ENCODE measurements at places on chromosomes 3 and 15.

DNA sequence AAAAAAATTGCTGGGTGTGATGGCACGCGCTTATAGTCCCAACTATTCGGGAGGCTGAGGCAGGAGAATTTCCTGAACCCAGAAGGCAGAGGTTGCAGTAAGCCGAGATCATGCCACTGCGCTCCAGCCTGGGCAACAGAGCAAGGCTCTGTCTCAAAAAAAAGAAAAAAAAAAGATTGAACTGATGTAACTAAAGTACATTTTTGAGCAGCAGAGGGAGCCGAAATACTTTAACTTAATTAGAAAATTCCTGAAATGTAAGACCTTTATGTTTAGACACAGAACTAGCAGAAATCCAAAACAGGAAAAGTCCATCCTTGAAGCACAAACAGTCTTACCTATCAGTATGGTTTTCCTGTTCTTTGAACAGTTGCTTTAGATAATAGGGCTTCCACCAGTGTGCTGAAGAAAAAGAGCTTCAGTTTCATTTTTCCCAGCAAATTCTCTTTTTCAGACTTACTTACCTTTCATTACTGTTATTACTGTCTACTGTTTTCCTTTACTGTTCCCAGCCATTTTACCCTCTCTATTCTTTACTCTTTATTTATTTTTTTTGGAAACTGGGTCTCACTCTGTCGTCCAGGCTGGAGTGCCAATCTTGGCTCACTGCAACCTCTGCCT is 33.4 kb upstream of the ZNF609 start:
- DNase-seq = no peak

DNA sequence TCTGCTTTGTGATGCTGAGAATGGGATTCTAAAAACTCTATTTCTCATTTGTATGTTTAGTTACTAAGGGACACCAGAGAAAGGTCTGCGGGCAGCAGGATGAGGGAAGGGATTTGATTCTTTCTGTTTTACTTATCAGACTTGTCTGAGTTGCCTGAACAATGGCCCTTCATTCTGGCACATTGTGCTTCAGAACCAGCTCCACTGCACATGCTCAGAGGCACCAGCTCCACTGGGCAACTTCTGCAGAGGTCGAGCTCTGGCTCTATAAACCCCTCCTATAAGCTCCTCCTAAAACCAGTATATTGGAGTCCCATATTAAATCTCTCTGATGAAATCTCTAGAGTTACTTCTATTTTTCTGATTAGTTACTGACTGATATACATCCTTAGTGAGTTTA is 453.2 kb upstream of the CDIN1 start:
- DNase-seq = no peak

DNA sequence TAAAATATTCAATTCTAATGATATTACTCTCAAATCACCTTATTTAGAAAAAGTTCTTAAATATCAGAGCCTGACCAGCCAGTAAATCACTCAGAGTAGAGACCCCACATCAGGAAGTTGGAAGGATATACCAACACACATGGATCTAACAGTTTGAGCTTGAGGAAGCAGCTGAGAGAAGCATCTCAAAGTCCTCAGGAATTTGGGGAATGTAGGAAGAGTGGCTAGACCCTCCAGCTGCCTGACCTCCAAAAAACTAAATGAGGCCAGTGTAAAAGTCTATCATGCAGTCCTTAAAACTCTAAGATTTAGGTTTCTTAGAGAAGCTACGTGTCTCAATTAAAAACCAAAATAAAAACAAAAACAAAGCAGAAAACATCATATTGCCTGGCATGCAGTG is 55.4 kb downstream of the SETD2 start:
- no peak for DNase-seq

- no peak for DNase-seq
These were observed 40.1 kb downstream of the FLNB start for GRCh38 chr3:58048301-58048700.

DNA sequence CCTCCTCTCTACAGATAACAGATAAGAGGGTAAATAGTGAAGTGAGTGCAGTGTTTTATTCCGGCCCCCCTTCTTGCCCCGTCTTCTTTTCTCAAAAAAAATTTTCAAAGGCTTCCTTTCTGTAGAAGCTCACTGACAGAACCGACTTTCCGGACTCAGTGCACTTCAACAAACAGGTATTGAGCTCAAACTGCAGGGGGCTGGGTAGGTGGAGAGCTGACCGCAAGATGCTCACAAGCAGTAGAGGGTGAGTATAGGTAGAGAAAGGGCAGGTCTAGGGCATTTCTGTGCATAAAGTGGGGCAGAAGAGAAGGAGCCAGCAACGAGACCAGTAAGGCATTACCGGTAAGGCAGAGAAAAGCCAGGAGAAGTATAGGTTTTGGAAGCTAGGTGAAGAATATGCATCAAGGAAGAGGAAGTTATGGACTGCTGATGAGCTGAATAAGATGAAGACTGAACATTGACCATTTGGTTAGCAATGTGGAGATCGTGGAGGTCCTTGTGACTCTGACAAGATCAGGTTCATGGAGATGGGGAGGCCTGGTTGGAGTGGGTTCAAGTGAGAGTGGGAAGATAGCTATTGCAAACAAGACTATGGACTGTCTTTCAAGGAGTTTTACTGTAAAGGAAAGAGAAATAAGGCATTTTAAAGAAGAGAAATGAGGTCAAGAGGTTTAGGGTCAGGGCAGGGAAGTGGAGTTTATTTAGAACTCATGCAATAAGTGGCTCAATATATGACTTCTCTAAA is 97.4 kb downstream of the ST6GAL1 start:
- DNase-seq = peak; percentile 55

GRCh38 chr15:56272454-56272853 is 28.8 kb upstream of the RFX7 start:
- DNase-seq = no peak

DNA sequence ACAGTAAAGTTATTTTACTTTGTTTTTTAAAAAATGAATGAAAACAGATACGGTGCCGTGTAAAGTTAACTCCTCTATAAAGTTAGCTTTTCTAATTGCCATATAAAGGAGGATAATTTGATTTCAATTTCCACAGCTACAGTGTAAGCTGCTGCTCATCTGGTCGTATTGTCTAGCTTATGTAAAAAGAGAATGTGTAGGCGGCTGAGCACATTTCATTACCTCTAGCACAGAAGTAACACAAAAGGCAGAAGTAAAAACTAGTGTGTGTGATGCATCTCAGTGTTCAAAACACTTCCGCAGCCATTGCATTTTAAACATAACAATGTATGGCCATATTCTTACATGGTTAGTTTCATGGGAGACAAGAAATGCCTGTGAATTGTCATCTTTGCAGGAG is 105.0 kb upstream of the P2RY1 start:
- DNase-seq = no peak

DNA sequence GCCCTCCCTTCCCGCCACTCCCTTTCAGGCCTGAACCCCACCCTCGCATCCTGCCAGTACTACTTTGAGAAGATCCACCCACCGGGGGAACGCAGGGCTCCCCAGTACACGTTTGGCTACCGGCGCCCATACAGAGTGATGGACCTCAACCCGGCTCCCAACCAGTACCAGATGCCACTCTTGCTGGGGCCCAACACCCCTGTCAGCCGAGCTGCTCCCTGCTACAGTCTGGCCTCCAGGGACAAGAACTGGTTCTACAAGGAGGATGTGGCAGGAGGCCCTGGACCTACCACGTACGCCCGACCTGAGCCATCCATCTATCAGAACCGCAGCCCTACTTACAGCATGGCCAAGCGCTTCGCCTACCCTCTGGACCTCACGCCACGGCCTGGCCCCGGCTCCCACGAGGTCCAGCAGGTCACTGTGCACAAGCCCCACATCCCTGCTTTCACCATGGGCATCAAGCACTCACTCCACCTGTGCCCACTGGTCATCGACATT is 14.4 kb upstream of the CSPG4 start:
- DNase-seq = no peak

- no peak for DNase-seq
These were observed 29.6 kb upstream of the SELENOK start for GRCh38 chr3:53921296-53921695.

- no peak for DNase-seq
These were observed 51.0 kb downstream of the ARNT2 start for GRCh38 chr15:80455051-80455648.

DNA sequence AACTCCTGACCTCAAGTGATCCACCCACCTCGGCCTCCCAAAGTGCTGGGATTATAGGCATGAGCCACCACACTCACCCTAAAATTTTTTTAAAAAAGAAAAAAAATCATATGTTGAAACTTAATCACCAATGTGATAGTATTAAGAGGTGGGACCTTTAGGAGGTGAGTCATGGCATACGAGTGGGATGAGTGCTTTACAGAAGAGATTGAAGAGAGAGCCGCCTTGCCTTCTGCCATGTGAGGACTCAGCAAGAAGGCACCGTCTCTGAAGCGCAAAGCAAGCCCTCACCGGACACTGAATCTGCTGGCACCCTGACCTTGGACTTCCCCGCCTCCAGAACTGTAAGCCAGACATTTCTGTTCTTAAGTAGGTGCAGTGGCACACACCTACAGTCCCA is 5.5 kb downstream of the ARPIN start:
- no peak for DNase-seq

GRCh38 chr3:12323237-12323636 is 34.4 kb downstream of the PPARG start:
- no peak for DNase-seq

- DNase-seq = no peak
These were observed 20.5 kb downstream of the ZNF609 start for GRCh38 chr15:64480891-64481290.

DNA sequence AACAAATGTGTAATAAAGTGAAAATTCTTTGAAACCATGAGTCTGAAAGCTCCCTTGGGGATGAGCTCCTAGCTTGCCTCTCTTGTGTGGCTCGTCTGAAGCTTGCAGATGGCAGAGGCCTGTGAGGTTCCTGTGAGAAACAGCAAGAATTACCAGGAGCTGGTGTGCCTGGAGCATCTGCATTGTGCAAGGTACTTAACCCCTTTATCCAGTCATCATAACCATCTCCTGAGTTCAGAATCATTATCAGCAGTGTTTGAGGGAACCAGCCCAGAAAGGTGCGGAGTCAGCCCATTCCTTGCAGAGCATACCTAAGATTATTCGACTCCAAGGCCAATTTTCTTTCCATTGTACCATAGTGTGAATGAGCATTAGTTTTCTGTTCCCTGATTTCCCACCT is 51.7 kb upstream of the TRA2B start:
- no peak for DNase-seq

GRCh38 chr15:39624806-39625205 is 43.9 kb downstream of the THBS1 start:
- peak; percentile 52 for DNase-seq

All from stimulated activated CD4-positive, alpha-beta T cell treated with anti-CD3 and anti-CD28 coated beads, Interleukin-1b, Interleukin-23, amount 100 ng/mL, for 48 hours (primary cell).